Neural progenitor cell (in vitro differentiated cells): ENCODE measurements at places on chromosomes 7 and 10. TPM values are rescaled to one million over a fixed set of nuclear protein-coding genes. Genes with fewer than 3 reads are reported as not detected.

The WIPF3 gene
- 5.2 and 5.5 TPM in 2 replicates for total RNA-seq

The FEZF1 gene
- 330 and 467 TPM in 2 replicates for total RNA-seq

GRCh38 chr7:84354866-84355265 is 160.3 kb upstream of the SEMA3A start:
- H3K36me3 ChIP-seq: no peaks in the 10 kb centered on the region
- no peak overlapping the region for H3K4me3 ChIP-seq
- no peaks in the 10 kb centered on the region for H3K27me3 ChIP-seq
- DNase-seq: no peak
- no peaks in the 10 kb centered on the region for H3K4me1 ChIP-seq

DNA sequence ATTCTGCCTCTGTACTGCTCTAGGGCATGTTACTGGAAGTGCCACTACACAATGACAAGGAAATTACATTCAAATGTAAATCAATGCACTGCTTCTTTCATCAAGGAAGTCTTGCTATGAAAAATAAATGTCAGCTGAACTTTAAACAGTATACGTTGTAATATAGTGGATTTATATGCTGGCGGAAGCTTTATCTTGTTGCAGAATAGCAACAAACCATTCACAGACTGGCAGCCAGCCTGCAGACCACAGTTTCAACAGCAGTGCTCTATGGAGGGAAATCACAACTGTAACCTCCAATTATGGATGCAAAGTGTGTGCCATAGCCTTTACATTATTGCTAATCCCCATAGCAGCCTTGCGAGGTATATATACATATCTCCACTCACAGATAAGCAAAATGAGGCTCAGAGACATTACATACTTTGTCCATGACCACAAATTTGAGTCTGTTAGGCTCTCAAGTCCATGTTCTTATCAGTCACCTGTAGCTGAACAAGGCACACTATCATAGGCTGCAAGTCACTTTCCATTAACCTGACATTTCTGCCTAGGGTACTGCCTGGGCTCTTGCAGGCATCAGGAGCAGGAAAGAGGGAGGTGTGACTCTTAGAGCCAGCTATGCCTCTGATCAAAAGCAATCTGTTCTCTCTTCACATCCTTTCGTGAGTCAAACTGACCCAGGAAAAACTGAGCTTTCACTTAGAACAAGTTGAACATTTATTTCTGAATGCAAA is 22.6 kb downstream of the COL28A1 start:
- no peaks in the 10 kb centered on the region for H3K4me1 ChIP-seq
- DNase-seq: no peak
- H3K27me3 ChIP-seq: no peaks in the 10 kb centered on the region

DNA sequence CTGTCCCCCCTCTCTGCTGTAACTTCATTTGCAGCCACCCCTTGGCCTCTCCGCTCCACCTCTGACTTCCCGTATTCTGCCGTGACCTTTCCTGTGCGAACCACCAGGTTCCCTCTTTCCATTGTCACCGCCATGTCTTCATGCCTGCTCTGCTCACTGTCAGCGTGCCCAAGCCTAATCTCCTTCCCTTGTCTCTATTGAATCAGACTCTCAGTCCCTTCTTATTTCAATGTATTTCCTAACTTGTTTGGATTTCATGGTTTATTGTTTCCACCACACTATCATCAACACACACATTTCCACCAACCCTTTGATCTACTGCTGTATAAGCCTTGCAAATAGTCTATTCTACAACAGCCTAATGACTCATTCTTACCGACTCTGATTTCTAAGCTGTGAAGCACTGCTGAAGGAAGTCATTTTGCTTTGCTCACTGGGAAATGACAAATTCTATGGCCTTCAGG is 30.0 kb upstream of the INHBA start:
- H3K27me3 ChIP-seq: no peaks in the 10 kb centered on the region
- H3K4me3 ChIP-seq: no peak overlapping the region
- no peak for DNase-seq
- H3K36me3 ChIP-seq: no peaks in the 10 kb centered on the region
- H3K27ac ChIP-seq: no peak overlapping the region

- no peak overlapping the region for H3K4me3 ChIP-seq
- no peaks in the 10 kb centered on the region for H3K4me1 ChIP-seq
- DNase-seq: no peak
- H3K27me3 ChIP-seq: no peaks in the 10 kb centered on the region
Observed at GRCh38 chr7:37516664-37517063, 68.0 kb upstream of the ELMO1 start.

DNA sequence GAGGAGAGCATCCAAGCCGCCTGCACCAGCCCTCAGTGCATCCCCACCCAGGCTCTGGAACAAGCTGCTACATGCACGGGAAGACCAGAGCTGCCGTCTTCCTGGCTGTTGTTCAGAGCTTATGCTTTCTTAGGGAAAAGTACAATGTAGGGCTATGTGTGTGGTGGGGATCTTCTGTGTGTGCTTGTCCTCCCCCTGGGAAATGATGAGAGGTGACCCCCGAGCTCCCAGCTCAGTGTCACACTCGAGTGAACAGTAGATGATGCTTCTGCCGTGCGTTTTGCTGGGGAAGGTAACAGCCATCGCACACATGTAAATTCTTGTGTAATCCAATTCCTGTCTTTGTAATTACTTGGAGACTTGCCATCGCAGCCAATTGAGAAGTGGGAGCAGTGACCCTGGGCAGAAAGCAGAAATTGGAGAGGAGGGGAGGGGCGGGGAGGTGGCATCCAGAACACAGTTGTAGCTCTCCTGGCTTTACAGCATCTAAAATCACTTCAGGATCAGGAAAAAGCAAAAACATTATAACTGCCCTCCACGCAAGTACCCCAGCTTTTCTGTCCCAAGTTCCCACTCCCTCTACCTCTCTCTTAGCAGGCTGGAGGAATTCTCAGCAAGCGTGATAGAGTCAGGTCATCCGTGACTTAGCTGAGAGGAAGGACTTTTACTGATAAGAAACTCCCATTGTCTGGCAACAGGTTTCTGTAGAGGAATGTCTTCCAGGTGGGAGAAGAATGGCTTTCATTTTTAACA is 149.6 kb downstream of the TCF7L2 start:
- H3K4me1 ChIP-seq: peaks cover 32% of the 10 kb centered on the region
- no peaks in the 10 kb centered on the region for H3K27me3 ChIP-seq
- DNase-seq: peak; percentile 31
- H3K27ac ChIP-seq: peak overlapping the region; percentile 34
- H3K4me3 ChIP-seq: no peak overlapping the region

DNA sequence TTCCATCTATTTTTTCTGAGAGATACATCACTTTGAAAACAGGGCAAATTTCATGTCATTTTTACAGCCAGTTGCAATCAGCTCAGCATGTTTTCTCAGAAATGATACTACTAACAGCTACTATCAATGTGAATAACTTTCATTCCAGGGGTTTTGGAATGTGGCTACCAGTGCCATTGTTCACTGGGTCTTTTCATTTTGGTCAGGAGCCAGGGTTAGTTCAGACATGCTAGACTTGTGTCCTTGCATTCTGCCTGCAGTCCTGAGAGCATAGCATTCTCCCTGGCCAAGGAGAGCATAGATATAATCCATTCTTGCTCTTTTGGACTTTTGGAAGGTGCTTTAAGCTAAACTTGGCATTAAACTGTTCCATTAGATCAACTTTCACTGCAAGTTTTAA is 160.9 kb upstream of the NEBL start:
- no peak overlapping the region for H3K27ac ChIP-seq

DNA sequence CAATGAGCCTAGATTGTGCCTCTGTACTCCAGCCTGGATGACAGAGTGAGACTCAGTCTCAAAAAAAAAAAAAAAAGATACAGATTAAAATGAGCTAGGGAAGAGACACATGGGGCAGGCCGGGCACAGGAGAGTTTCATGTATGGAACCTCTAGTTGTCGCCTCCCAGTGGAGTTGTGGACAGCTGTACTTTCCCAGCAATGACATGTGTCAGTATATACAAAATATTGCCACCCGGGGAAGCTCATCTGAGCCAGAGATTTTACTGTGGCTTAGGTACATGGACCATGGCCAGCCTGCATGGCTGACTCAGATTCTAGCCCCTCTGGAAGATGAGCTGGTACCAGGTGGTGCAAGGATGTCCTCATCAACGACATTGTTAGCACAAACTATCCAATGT is 87.4 kb downstream of the COL26A1 start:
- no peaks in the 10 kb centered on the region for H3K4me1 ChIP-seq
- no peak overlapping the region for H3K4me3 ChIP-seq
- no peak overlapping the region for H3K27ac ChIP-seq
- DNase-seq: no peak

GRCh38 chr7:6437251-6437650 is 10.5 kb downstream of the DAGLB start:
- H3K4me1 ChIP-seq: no peaks in the 10 kb centered on the region
- no peak overlapping the region for H3K4me3 ChIP-seq
- DNase-seq: no peak
- H3K27me3 ChIP-seq: no peaks in the 10 kb centered on the region
- no peaks in the 10 kb centered on the region for H3K36me3 ChIP-seq

- no peaks in the 10 kb centered on the region for H3K36me3 ChIP-seq
- no peaks in the 10 kb centered on the region for H3K27me3 ChIP-seq
- peak; percentile 10 for DNase-seq
- no peaks in the 10 kb centered on the region for H3K4me1 ChIP-seq
- no peak overlapping the region for H3K4me3 ChIP-seq
Observed at GRCh38 chr10:57968328-57969016, 299.2 kb downstream of the IPMK start.

DNA sequence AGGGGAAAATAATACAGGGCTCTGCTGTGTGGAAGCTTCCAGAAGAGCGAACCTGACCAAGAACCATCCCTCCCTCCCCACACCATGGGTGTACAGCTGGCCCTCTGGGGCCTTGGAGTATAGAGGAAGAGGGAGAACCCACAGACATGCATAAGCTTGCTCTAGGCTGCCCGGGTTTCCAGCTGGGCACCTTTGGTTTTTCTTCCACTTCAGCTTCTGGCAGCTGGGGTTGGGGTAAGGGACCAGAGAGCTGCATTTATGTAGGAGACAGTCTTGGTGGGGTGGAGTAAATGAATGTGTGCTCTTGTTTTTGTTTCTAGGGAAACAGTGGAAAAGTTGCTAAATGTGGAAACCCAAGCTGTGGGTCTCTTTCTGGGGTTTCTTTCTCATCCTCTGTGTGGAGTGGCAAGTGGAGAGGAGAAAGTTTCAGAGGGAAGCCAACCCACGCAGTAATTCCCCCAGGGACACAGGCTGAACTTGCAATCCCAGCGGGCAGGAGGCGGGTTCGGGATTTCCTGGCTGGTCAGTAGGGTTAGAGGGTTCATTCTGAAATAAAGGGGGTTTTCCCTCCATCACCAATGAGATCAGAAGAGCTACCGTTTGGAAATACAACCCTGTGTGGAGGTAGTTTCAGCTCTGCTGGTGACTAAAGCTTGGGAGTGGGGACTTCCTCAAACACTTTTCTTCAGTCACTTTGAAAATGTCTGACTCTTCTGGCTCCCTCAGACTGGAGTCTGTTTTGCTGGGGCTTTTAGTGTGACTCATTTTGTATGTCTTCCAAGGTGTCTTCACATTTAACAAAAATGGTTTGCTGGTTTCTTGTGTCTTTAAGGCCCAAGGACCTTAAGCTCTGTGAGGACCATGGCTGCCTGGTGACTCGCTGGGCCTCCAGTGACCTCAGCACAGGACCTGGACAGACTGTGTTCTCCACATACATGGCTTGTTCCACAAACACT is 22.2 kb upstream of the SRGN start:
- H3K4me1 ChIP-seq: no peaks in the 10 kb centered on the region
- H3K27me3 ChIP-seq: no peaks in the 10 kb centered on the region
- no peaks in the 10 kb centered on the region for H3K36me3 ChIP-seq
- DNase-seq: no peak
- H3K4me3 ChIP-seq: no peak overlapping the region
